ENCODE measurements at places on chromosomes 6 and 20.

- no peak for DNase-seq
These were observed 272.8 kb downstream of the MAFB start for GRCh38 chr20:40416274-40416673.

- no peak for DNase-seq
These were observed 85.9 kb downstream of the CRYBG1 start for GRCh38 chr6:106446287-106446885.

DNA sequence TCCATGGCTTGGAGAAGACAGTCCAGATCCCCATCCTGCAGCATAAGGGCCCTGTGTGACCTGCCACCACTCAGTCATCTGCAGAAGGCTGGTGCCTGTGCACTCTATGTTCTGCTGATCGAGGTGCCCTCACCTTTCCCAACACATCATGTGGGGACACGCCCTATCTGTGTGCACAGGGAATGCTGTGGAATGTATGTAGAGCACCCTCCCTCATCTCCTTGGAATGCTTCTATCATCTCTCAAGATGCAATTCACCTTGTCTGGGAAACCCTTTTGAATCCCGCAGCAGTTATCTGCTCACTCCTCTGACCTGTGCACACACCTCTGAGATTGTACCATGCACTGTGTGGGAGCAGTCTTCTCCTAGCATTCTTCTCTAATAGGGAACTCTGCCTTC, 207.2 kb upstream of the SSTR4 start:
- no peak for DNase-seq

GRCh38 chr6:129551486-129551885, 158.5 kb downstream of the ARHGAP18 start:
- no peak for DNase-seq

GRCh38 chr20:53369871-53370270, 223.8 kb downstream of the ZNF217 start:
- no peak for DNase-seq

DNA sequence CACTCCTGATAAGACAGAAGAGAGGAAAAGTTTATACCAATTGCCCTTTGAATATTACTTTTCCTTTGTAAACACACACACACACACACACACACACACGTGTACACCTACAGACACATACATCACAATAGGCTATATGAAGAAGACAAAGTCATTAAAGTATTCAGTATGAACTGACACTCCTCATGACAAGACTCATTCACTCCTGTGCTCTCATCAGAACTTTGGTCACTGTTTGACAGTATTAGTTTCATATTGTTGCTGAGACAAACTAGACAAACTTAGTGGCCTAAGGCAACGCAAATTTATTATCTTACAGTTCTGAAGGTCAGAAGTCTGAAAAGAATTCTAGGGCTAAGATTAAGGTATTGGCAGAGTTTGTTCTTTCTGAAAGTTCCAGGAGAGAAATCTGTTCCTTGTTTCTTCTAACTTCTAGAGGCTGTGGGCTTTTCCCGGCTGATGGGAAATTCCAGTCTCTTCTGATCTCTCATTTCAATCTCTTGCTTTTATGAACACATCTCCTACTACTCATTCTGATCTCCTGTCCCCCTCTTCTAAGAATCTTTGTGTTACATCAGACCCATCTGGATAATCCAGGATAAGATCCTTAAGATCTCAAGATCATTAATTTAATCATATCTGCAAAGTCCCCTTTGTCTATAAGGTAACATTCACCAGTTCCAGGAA, 171.3 kb downstream of the HACE1 start:
- no peak for DNase-seq

- no peak for DNase-seq
These were observed 20.7 kb upstream of the BCAS1 start for GRCh38 chr20:54091120-54091480.

GRCh38 chr20:37229357-37229756, 32.3 kb downstream of the GHRH start:
- DNase-seq, result no peak

- no peak for DNase-seq
These were observed 2.8 kb downstream of the SPO11 start for GRCh38 chr20:57332105-57333089.

DNA sequence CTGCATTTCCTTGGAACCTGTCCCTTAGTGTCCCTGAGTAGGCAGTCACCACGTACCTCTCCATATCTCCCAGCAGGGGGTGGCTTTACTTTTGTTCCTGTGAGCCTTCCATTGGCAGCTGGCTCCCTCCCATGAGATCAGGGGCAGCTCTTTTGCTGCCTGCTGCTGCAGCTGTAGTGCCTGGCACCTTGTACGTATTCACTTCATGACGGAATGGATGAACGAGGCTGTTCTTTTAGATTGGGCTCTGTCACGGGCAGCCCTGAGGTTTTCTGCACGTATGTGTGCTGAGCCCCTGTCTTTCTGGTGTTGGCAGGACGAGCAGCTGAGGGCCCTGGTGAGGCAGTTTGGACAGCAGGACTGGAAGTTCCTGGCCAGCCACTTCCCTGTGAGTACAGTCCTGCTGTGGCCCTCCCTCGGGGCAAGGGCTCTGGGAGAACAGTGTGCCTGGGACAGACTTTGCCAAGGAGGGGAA, 14.6 kb downstream of the MYBL2 start:
- DNase-seq, result no peak

- DNase-seq, result no peak
These were observed 38.3 kb upstream of the ID1 start for GRCh38 chr20:31566658-31567379.

DNA sequence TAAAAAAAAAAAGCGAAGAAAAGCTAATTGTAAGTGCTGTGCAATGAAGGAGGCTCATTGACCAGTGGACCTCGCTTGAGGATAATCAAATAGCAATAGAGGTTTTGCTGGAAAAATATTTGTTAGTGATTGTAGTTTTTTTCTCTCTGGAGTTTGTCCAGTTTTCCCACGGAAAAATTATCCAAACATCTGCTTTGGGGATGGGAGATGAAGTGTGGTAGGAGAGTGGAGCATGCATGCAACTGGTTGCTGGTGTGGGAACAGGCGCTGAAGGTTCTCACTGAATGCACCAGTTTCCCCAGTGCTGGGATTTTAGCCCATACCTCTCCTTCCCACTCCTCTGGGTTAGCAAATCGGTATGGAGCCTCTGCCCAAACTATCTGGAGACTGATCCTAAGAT, 281.7 kb upstream of the TAB2 start:
- DNase-seq, result no peak

- DNase-seq, result peak; percentile 68
These were observed 30.5 kb upstream of the HFE start for GRCh38 chr6:26056583-26057350.

- no peak for DNase-seq
These were observed 724.6 kb downstream of the UTRN start for GRCh38 chr6:145009711-145010110.

DNA sequence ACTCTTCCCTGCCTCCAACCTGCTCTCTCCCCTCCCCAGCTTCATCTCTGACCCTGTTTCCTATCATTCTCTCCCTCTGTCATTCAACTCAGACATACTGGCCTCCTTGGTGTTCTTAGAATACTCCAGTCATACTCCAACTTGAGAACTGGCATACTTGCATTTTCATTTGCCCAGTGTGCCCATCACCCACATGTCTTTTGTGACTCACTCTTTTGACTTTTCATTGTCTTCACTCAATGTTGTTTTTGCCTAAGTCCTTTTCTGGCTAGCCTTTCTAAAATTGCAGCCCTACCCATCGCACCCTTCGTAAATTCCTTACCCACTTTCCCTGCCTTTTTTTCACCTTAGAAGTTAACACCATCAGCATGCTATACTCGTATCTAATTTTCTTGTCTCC, 77.0 kb upstream of the CD2AP start:
- no peak for DNase-seq

DNA sequence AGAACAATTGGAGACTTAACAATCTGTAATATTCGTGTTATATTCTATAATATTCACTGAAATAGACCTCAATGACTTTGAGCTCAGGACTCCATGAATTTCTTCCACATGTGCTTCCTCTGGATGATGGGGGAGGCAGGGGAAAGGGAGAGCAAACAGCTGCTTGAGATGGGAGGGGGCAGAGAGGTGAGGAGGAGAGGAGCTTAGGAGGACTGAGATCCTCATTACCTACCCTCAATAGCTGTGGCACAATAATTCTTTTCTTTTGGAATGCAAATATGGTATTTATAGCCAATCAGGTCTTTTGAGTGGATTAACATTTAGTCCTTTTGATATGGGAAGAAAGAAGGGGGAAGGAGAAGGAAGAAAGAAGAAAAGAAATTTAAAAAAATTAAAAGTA, 64.1 kb upstream of the ZNF217 start:
- no peak for DNase-seq

- DNase-seq, result no peak
These were observed 123.3 kb upstream of the COL21A1 start for GRCh38 chr6:56370561-56371211.

DNA sequence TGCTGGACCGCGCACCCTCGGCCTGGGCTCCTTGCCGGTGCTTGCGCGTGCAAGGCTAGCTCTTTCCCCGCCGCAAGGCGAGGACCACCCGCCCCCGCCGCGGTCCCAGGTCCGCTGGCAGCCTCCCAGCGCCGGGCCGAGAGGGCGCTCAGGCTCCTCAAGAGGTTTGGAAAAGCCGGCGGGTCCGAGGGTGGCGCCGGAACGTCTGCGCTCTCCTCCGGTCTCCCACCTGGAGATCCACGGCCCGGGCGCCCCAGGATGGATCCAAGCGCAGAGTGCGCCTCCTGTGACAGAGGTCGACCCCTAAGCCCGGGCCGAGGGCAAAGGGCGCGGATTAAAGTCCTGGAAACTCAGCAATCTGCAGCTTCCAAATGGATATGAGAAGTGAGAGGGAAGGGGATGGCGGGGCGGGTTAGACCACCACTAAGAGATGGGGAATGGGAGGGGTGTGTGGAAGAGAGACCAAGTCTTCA, 575 bp upstream of the MICAL1 start:
- no peak for DNase-seq

DNA sequence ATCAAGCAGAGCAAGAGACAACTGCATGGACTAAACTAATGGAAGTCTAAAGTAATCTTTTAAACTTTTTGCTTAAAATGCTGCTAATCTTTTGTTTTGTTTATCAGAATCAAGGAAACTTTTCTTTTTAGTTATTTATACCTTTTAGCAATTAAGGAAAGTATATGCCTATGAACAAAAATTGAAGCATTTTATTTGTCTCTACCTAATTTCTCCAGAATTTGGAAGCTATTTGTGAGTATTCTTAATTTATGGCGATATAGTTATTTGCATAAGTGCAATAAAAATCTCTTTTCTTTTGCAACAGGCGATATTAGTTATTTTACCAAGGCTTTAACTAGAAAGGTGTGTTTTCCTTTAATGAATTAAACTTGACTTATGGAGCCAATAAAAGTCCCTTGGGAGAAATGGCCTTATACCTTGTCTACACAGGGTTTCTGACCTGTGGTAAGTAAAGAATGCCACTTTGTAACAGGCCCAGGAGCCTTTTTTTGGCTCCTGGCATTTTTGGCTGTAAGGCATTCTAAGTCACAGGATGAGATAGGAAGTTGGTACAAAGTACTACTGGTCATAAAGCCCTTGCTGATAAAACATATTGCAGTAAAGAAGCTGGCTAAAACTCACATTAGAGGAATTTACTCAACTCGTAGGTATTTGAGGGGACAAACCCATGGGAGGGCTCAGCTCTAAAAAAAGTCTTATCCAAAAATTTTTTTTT, 37.2 kb downstream of the TMEM14A start:
- no peak for DNase-seq

DNA sequence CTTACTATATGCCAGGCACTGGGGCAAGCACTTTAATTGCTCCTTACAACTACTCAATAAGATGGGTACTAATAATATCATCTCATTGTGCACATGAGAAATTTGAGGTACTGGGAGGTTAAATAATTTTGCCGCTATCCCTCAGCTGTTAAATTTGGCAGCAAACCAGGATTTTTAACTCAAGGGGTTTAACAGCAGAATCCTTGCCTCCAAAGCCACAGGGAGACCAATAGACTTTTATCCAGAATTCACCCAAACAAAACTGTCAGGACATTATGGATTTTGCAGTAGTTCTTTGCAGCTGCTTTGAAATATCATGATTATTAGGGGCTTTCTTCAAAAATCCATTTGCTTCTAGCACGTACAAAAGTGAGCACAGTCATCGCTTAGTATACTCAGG, 136.2 kb downstream of the RPS12 start:
- no peak for DNase-seq

GRCh38 chr6:12343440-12344162, 53.4 kb downstream of the EDN1 start:
- no peak for DNase-seq

GRCh38 chr6:130467146-130468050, 101.6 kb downstream of the TMEM200A start:
- DNase-seq, result no peak

DNA sequence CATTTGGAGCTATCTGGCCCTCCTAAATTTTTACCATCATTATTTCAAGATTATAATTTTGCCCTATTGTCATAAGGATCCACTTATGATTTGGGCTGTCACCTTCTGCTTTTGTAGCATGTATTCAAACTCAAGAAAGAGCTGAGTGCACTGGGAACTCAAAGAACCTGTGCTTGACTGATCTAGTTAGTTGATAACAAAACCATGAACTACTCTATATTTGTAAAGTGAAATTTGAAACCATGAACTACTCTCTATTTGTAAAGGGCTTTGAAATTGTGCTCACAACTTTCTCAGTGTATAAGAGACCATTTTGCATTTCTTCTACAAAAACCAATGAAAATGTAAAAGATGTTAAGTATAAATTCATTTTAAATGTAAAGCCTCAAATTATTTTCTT, 77.5 kb upstream of the POPDC3 start:
- no peak for DNase-seq

Measured in substantia nigra (tissue), 51 donors.